ENCODE measurements at places on chromosomes 1 and 21.

GRCh38 chr1:172089768-172090510, 248.6 kb downstream of the DNM3 start:
- DNase-seq = no peak

DNA sequence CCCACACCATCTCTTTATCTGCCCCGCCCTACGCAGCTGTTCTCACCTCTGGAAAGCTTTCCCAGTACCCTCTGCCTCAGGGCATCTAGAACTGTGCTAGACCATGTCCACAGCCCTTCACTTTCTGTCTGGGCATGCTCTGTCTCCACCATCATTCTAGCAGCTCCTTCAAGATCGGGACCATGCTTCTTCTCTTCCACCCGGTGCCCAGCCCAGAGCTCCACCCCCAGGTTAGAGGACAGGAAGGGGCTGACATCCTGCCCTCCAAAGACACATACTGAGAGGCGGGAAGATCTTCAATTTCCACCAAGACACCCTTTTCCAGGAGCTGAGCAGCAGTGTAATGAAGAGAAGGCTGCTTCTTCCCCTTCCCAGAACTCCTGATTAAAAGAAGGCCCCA, 27.7 kb upstream of the MEF2D start:
- no peak for DNase-seq

GRCh38 chr1:47487850-47488450, 50.1 kb downstream of the FOXD2 start:
- DNase-seq = no peak

DNA sequence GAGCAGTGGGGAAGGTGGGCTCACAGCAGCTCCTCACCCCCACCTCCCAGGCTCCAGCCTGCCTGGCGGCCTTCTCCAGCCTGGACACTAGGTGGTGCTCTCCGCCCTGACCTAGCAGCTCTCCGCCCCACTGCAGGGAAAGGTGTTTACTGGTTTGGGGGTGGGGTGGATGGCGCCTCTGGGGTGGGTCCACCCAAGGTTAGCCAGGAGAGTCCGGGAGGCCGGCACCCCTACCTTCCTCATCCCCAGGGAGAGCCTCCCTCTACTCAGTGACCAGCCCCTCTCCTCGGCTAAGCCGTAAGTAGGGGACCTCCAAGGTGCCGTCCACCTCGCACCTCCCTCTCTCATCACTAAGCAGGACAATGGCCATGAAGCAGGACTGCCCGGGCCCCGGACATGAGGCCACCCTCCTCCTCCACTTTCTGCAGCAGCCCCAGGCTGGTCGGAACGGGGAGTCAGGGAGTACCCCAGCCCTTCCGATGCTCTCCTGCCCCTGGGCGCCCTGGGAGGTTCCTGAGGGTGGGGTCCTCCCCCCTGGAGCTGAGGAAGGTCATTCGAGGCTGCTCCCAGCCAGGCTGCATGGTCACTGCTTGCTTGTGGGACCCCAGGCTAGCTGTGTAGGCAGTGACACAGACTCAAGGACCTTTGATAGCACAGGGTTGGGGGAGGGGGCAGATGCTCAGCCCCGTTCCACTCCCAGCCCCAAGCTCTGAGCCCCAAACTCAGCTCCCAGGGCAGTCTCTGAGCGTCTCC, 101.4 kb upstream of the VAMP3 start:
- peak; percentile 40 for DNase-seq

DNA sequence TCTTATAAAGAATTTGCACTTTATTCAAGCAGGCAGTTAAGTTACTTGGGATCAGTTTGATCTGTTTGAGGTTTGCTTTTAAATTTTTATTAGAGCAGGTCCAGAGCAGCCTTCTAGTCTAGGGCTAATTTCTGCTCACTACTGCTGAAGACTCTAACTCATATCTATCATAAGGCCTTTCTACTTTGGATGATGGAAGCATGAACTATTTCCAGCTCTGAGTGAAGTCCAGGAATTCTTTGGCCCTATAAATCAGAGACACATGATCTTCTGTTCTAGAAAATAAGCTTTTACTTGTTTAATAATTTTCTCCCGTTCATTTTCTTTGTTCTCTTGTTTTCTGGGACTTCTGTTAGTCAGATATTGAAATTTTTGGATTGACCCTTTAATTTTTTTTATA, 14.7 kb downstream of the NIBAN1 start:
- DNase-seq = no peak
